Spinal cord (tissue), 10 donors: ENCODE measurements at places on chromosomes 1 and 21.

- DNase-seq = no peak
Measured at GRCh38 chr1:31617916-31618746, 642 bp downstream of the HCRTR1 start.

DNA sequence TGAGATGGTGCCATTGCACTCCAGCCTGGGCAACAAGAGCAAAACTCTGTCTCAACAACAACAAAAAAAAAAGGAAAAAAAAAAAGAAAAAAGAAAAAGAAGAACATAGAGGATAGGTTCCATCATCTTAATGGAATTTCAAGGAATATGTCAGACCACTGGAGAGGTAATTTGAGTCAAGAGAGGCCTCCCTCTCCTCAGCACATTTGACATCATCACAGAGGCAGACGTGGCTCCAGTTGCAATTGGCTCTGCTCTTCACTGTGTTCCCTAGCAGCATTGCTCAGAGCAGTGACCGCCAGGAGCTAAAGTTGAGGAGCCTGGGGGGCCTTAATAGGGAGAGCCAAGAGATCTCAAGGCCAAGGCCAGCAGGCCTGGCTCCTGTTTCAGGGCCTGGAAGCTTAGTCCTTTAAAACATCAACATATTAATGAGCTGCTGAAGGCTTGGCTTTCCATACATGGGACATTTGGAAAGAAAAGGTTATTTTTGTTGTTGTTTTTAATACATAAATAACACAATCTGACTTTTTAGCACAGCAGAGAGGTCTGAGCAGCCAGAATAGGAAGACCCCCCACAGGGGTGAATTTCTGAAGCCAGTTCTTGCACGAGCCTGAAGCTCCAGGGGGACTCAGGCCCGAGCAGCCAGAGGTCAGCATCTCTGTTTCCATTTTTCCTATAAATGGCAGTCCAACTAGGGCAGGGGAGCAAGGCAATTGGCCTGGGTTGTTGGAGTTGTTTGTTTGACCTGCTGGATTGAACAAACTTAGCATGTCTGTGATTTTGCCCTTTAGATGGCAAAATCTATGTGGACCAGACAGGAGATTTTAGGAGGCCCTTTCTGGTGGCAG lies 118.3 kb upstream of the FGGY start:
- DNase-seq = no peak

DNA sequence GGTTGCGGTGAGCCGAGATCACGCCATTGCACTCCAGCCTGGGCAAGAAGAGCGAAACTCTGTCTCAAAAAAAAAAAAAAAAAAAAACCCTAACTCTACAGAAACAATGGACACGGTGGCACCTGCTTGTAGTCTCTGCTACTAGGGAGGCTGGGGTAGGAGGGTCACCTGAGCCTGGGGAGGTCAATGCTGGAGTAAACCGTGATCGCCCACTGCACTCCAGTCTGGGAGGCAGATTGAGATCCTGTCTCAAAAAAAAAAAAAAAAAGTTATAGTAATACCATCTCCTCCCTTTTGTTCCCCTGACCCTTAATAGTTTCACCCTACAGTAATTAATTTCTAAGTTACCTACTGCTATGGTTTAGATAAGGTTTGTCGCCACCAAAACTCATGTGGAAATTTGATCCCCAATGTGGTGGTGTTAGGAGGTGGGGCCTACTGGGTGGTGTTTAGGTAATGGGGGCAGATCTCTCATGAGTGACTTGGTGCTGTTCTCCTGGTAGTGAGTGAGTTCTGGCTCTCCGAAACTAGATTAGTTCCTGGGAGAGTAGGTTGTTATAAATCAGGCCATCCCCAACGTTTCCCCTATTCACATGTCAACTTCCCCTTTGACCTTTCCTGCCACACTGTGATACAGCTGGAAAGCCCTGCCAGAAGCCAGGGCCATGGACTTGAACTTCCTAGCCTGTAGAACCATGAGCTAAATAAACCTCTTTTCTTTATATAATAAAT lies 9.8 kb downstream of the FBXO42 start:
- DNase-seq = no peak

GRCh38 chr1:235060607-235061470 lies 67.8 kb downstream of the TOMM20 start:
- no peak for DNase-seq

- peak; percentile 39 for DNase-seq
Measured at GRCh38 chr1:40153073-40153770, 8.0 kb upstream of the RLF start.

DNA sequence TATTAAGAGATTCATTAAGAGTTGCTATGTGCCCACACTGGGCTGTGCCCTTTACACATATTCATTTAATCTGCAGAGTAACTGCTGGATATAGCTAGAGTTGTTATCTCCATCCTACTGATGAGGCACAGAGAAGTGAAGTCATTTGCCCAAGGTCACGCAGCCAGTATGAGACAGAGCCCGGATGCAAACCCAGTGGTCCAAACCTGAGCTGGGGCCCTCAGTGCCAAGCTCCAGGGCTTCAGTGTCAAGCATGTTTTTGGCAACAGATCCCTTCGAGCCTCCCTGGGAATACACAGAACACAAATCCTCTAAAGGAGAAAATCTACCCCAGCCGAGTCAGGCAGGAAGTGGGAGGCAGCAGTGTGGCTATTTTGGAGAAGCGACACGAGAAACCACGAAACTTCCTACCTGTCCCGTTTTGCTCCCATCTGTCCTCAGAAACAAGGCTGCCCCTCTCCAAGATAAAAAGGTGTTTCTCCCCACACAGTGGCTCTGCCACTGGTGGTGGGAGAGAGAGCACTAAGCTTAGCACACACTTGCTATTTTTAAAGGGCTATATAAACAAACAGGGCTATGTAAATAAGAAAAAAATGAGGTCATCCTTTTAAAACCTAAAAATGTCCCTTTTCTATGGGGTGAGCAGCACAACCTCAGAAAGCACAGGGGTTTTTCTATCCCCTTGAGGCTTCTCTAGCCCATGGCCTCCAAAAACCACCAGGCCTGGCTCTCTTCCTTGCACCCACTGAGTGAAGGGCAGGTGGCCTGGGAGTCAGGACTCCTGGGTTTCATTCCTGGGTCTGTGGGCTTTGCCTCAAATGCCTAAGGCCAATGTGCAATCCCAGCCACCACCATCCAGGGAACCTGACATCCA lies 138.6 kb upstream of the EDN2 start:
- no peak for DNase-seq

GRCh38 chr1:146013559-146013922 lies 8.0 kb downstream of the HJV start:
- no peak for DNase-seq

- no peak for DNase-seq
Measured at GRCh38 chr1:199172171-199173124, 533.6 kb downstream of the PTPRC start.

- no peak for DNase-seq
Measured at GRCh38 chr1:50490640-50491039, 67.4 kb upstream of the DMRTA2 start.
